Natural killer cell (primary cell): ENCODE measurements at places on chromosomes 5 and 9.

DNA sequence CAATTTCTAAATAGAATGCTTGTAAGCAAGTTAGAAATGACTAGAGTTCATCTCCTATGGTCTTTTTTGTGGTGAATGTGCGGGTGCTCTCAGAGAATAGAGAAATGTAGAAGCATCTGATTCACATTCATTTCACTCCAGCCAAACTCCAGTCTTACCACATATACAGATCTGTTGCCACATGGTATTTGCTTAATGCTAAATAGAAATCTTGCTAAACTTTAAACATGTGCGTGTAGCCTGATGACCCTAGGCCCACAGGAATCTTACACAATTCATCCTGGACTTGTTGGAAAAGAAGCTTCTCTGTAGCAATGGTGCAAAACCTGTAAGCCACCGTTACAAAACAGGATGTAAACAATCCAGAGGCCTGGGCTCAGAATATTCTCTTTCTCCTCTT is 135.2 kb downstream of the PCSK1 start:
- DNase-seq = no peak

DNA sequence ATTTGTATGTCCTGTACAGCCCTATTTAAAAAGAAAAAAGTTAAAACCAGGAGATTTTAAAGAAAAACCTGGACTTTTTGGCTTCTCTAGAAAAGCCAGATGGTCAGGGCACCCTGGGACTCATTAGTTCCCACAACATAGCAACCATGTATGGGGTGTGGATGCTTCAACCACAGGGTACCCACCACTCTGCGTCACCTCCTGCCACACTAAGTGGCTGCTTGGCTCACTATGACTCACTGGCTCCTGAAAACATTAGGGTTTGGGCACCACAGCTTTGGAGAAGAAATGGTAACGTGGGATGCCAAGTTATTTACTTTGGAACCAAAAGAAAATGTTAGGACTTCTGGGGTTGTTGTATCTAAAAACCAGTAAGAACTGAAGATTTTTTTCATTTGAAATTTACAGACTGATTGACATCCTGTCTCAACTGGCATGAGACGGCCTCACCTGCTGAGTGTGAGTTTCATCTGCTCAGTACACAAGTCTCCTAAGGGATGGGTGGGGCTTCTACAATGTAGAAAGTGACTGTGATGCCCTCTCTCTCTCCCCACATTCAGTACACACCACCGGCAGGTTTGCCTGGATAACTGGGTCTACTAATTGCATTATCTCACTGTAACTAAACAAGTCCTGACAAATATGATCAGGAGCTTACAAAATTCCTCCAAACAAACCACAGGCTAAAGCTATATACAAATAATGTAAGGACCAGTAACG is 103.9 kb downstream of the ESM1 start:
- peak; percentile 36 for DNase-seq

DNA sequence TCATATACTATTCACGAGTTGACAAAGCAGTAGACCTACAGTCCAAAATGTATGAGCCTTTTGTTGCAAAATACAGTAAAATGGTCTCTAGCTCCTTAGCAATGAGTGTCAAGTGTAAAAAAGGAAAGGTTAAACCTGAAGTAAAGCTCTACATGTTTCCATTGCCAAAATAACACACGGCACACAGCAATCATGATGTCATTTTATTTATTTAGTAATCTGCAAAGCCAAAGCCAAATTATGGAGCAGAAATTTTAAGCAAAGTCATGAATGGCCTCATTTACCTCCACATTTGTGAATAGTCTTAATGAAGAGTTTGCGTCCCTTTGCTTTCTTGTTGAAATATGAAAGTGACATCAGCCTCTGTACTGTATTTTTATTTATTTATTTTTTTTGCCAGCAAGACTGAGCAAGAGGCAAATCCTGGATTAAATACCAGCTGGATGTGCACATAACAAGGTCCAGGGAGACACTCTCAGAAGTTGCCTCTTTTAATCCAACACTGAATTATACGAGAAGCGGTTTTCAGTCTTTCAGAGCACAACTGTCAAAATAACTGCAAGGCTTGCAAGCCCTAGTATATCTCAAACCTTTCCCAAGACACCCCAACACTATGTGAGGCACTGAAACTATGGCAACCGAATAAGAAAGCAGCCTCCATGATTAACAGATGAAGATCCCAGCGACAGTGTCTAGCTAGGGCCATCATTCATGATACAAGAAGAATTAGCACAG is 9.7 kb downstream of the SEMA6A start:
- no peak for DNase-seq

GRCh38 chr9:35237311-35237710 is 75.5 kb downstream of the UNC13B start:
- DNase-seq = no peak

GRCh38 chr5:156920861-156921431 is 42.1 kb downstream of the TIMD4 start:
- DNase-seq = no peak

- no peak for DNase-seq
Measured at GRCh38 chr9:98873951-98874371, 66.5 kb downstream of the GALNT12 start.

DNA sequence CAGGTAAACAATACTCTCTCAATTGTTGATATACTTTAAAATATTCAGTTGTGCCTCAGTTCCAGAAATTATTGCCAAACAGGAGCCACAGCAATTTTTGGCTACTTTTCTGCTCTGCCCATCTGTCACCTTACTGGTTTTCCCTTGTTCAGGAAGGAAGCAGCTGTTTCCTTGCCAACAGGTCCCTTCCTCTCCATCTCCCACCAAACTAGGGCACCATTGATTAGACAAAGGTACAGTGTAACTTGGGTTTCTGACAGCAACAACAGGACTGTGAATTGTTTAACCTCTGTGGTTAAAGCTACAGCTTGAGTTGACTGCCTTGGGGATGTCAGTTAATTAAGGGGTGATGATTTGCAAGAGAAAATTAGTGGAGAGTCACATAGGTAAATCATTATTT is 76.9 kb downstream of the PIP5K1B start:
- DNase-seq = no peak

DNA sequence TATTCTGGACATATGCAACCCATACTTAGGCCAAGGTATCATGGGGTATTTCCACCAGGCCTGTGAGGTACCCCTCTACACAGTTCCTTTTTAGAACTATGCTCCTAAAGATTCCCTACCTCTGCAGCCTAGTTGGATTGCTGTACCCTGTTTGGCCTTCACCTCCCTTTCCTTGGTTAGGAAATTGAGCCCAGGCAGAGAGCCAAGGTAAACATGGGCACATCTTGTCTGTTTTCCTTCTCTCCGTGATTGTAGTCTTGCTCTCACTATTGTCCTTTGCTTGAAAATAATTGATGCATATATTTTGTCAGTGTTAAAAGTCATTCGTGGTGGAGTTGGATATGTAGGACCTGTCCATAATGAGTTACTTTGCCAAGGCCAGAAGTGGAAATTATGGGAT is 26.7 kb downstream of the BDP1 start:
- DNase-seq = no peak

DNA sequence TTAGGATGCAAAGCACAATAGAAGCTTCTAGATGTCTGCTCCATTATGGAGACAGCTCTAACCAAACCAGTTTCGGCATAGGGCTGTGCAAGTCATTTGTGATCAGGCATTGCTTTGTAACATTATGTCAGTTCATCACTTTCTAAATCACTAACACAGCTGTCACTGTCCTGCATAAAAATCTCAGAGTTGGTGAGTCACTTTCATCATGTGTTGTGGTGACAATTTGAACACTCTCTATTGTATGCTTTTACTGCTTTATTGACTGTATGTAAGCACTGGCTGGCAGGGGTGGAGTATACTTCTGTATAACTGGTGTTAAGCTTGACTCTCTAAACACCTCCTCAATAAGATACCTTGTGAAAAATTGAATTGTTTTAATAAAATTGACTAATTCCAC is 77.9 kb downstream of the SLCO4C1 start:
- no peak for DNase-seq

DNA sequence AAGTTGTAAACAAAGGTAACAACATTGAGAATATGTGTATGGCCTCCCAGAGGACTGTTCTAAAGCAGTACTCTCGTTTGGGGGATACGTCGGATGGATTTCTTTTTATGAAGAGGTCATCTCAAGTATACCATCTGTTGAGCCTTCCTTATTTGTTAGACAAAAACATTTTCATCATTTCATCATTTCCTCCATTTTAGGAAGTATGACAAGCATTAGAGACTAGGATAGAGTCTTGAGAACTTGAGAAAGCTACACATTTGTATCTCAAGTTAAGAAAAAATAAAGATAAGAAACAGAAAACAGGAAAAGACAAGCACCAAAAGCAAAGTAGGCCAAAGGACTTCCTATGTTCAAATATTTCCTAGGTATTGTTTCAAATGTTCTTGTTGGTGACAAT is 307.0 kb downstream of the EFNA5 start:
- DNase-seq = no peak

- DNase-seq = no peak
Measured at GRCh38 chr5:135004376-135004775, 29.7 kb downstream of the PITX1 start.

DNA sequence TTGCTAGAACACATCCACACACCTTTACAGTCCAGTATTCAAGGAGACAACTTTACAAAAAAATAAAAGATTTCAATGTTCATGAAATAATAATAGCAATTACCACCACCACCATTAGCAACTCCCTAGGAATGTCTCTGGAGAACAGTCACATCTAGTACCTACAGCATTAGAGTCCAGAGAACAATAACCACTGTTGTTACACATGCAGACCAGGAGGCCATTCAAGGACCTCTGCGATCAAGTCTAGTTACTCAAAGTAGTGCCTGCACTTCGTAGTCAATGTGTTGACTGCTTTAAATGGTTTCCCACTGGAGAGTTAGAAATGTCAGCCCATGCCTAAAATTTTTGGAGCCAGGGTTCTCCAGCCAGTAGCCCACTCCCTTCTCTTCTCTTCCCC is 244.4 kb downstream of the DEPDC1B start:
- no peak for DNase-seq

GRCh38 chr9:35675732-35676392 is 2.1 kb downstream of the CA9 start:
- DNase-seq = no peak

DNA sequence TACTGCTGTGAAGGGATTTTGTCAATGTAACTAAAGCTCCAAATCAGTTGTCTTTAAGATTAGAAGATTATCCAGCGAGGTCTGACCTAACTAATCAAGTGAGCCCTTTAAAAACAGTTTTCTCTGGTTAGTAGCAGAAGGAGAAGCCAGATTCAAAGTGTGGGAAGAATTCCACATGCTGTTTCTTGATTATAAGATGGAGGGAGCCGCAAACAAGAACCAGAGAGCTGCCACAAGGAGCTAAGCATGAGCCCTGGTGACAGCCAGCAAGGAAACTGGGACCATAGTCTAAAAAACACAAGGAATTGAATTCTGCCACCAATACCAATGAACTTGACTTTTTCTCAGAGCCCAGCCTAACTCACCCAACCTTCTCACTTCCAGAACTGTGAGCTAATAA is 37.0 kb upstream of the OR2S2 start:
- no peak for DNase-seq

- DNase-seq = no peak
Measured at GRCh38 chr5:136907371-136907770, 542.0 kb upstream of the TRPC7 start.

GRCh38 chr9:96317335-96317980 is 15.5 kb upstream of the HSD17B3 start:
- peak; percentile 75 for DNase-seq

DNA sequence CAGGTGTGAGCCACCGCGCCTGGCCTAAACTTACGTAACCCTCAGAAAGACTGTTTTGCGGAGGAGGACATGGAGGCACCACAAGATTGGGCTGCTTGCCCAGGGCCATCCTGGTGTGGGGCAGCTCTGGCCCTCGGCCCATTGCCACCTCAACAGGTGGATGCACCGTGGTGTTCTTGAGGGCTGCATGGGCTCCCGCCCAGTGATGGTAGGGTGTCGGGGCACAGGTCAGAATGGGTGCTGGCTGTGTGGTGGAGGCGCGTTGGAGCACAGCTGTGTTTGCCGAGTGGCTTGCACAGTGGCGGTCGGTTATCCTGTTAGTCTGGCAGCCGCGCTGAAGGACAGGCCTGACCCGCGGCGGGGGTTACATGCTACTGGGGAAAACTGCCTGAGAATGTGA is 196.9 kb downstream of the CACNA1B start:
- no peak for DNase-seq

DNA sequence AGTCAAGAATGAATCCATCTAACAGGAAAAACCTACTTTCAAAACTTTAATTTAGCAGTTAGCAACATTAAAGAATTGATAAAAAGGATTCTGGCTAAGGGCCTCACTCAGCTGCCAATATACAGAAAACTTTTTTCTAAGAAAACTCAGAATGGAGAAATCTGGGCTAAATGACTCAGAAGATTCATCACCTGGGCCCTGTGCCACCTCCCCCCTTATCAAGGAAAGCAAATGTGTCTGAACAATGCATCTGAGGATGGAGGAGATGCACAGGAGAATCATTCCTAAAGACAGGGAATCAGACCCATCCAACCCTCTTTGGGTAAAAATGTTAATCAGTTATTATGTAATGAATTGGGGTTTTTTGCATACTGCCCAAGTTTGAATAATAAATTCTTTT is 592.0 kb upstream of the DMAC1 start:
- no peak for DNase-seq

GRCh38 chr5:148768806-148769415 is 57.5 kb upstream of the ADRB2 start:
- DNase-seq = no peak

DNA sequence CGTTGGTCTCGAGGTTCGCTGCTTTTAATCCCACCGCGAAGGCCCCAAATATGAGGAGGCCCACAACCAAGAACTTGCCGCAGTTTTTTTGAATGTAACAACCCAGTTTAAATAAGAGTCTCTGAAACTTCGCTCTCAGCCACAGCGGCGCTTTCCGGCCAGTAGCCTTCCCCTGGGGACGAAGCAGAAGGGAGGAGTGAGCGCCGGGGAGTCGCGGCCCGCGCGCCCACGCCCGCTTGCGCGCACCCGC is 10.4 kb downstream of the PTCH1 start:
- DNase-seq = no peak
